ENCODE measurements at places on chromosomes 12 and 14.

GRCh38 chr12:5909560-5909959 is 35.5 kb downstream of the ANO2 start:
- DNase-seq: no peak

GRCh38 chr14:102103062-102103695 is 16.3 kb upstream of the HSP90AA1 start:
- no peak for DNase-seq

- no peak for DNase-seq
Observed at GRCh38 chr12:105252901-105253300, 16.9 kb upstream of the APPL2 start.

- no peak for DNase-seq
Observed at GRCh38 chr14:95389471-95390011, 69.8 kb upstream of the CLMN start.

GRCh38 chr12:14638066-14638465 is 58.3 kb downstream of the GUCY2C start:
- no peak for DNase-seq

- no peak for DNase-seq
Observed at GRCh38 chr12:123983822-123984485, 10.9 kb downstream of the ZNF664 start.

GRCh38 chr12:124906606-124907261 is 7.7 kb downstream of the UBC start:
- peak; percentile 68 for DNase-seq

DNA sequence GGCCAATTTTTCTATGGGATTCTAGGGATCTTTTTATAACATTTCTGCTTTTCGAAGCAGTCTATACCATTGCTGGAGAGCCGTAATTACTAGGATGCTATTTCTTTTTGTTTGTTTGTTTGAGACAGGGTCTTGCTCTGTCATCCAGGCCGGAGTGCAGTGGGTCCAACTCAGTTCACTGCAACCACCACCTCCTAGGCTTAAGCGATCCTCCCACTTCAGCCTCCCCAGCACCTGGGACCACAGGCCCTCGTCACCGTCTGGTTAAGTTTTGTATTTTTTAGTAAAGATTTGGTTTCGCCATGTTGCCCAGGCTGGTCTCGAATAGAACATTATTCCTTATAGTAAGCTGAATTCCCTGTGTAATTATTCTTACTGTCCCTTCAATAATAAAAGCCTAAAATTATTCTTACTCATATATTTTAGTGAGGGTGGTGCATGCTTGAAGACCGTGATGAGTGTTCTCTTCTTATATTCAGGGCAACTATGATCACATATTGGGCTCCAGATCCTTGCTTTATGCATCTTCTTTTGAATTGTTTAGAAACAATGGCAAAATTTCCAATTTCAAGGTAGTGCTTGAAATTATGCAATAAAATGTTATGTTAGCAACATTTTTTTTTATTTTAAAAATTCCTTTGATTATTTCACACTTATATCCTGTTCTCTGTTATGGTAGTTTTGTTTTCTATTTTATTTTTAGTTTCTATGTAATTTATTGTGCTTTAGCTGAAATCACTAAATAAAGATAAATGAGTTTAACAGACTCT is 66.2 kb downstream of the CRADD start:
- DNase-seq: no peak

DNA sequence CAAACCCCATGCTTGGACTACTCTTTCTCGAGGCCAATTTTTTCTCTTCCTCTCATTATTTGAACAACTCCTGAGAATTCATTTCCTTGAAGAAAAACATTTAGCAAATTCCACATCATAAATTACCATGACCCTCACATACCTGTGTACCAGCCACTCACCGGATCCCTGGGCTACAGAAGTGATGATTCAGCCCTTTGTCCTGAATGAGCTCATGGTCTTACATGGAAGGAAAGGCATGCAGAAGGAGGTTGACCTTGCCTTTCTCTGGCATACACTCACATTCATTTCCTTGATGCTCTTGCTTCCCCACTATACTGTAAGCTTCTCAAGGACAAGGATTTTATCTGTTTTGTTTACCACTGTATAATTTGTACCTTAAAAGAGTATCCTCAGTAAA is 191.5 kb downstream of the SLC5A8 start:
- DNase-seq: no peak

- DNase-seq: no peak
Observed at GRCh38 chr12:4643747-4644146, 5.1 kb downstream of the AKAP3 start.

- DNase-seq: no peak
Observed at GRCh38 chr12:83168751-83169150, 482.0 kb downstream of the TMTC2 start.

DNA sequence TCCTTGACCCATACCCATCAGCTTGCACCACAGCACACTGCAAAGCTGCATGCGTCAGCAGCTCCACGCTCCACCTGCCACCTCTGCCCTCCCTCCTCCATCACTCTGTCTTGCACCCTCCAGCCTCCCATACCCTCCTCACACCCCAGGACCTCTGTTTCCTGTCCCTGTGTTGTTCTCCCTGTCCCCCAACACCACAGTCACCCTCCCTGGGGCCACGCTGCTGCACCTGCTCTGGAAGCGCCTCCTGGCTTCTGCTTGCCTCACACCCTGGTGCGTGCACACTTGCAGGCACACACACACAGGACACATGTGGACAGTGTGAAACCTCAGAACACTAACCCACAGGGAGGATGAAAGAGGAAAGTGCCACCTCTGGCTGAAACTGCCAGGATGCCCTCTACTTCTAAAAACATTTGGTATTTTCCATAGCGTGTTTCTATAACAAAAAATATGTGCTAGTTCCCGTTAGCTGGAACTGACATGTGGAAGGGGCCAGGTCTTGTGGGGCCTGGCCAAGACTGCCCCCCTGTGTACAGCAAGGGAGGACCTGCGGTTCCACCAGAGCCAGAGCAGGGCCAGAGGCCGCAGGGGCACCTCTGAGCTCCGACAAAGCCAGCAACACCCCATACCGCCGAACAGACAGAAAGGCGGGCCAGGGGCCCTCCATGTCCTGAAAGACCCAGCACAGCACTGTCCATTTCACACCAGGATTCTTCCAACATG is 10.0 kb downstream of the BRF1 start:
- no peak for DNase-seq

GRCh38 chr12:49684310-49684854 is 22.8 kb downstream of the FMNL3 start:
- DNase-seq: no peak
